ENCODE measurements at places on chromosomes 13 and 19. TPM values are rescaled to one million over a fixed set of nuclear protein-coding genes. Genes with fewer than 3 reads are reported as not detected.

TRPC4 gene
- total RNA-seq, result 11.8 TPM

GRCh38 chr13:103283451-103283820, 217.2 kb upstream of the SLC10A2 start:
- DNase-seq, result no peak

DNA sequence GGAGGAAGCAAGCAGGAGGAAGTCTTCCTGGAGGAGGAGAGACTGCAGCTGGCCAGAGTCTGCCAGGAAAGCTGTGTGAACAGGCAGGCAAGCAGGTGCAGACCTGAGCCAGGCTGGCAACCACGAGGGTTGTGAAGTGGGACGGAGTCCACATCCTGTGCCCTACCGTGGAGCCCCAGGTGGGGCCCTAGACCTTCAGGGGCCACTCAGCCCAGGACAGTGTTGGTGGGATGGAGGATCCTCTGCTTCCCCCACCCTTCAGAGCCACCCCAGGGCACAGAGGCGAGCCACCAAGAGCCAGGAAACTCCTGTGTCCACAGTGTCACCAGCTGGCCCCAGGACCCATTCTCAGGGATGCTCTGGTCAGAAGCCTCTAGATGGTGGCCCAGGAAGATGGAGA, 8.4 kb upstream of the VSTM2B start:
- peak; percentile 53 for DNase-seq

GRCh38 chr19:43662487-43662886, 7.5 kb downstream of the PLAUR start:
- no peak for DNase-seq

GRCh38 chr13:109383683-109384082, 402.7 kb downstream of the IRS2 start:
- DNase-seq, result no peak

DNA sequence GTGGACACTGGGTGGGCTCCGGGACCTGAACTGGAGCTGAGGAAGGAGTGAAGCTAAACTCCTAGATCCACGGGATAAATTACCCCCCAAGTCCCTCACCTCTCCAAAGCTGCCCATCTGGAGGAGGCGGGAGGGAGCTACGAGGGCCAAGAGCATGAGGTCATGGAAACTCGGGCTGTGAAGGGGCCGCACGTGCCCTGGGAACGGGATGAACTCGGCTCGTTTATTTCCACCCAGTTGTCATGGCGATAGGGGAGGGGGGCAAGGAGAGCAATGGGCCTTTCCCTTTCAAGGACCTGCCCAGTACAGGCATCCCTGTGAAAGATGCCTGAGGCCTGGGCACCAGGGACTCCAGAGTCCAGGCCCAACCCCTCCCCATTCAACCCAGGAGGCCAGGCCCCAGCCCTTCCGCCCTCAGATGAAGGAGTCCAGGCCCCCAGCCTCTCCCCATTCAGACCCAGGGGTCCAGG, 3.8 kb downstream of the PPP1R12C start:
- DNase-seq, result peak; percentile 99

DNA sequence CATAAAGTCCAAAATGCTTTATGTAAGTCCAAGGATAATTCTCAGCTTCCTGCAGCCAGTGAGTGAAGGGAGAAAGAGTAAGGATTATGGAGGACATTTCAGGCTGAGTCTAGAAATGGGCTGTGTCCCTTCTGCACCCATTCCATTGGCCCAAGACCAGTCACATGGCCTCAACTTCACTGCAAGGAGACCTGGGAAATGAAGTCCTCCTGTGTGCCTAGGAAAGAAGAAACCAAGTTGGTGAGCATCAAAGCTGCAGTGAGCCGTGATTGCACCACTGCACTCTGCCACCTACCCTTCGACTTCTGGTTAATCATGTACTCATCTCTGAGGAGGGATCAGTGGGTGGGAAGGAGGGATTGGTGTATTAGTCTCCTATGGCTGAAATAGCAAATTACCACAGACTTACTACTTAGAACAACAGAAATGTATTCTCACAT, 3.6 kb upstream of the CD37 start:
- DNase-seq, result no peak

DNA sequence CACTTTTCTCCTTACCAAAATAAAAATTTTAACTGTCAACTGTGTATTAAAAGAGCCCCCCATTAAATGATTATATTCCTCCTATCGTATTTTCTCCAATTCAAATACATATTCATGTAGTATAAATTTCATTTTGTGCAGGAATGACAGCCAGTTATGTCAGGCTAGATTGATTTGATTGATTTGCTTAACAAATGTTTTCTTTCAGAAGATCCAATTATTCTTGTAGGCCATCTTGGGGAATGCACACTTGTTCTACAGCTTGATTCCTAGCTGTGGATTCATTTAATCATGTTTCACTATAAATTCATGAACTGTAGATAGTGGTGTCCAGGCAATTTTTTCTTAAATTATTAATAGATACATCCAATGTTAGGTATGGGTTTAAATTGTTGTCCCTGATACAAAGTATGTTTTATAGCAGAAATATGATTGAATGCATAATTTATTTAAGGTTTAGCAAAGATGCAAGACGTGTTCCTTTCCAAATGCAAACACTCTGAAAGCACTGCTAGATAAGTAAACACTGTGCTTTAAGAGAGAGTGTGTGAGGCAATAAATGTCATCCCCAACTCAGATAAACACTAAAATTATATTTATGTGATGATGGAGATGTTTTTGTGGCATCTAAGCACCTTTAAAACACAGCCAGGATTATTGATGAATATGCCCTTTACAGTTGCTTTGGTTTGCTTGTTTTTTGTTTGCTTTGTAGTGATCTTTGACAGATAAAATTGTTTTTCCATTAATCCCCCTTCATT, 531.1 kb downstream of the DCT start:
- no peak for DNase-seq

KIR2DL1 gene
- not detected for total RNA-seq
